ENCODE measurements at places on chromosomes 6 and 20. TPM values are rescaled to one million over a fixed set of nuclear protein-coding genes. Genes with fewer than 3 reads are reported as not detected.

Gene RAB32
- total RNA-seq: 28.5 TPM

Gene SCRT2
- total RNA-seq: not detected

Gene SEL1L2
- total RNA-seq: not detected

Gene CDSN
- total RNA-seq: not detected

Gene NHSL1
- 10.8 TPM for total RNA-seq

Gene RTN4IP1
- total RNA-seq: 2.4 TPM

Gene LGSN
- not detected for total RNA-seq

Gene PPP1R3G
- total RNA-seq: 2.6 TPM

Gene GMPR
- total RNA-seq: 4.4 TPM

Gene RUNX2
- total RNA-seq: 4.4 TPM

Gene OXT
- total RNA-seq: not detected

Gene SNX9
- 74.4 TPM for total RNA-seq

Gene ULBP2
- 1.8 TPM for total RNA-seq

Gene BMP6
- 8.8 TPM for total RNA-seq

Gene CAGE1
- not detected for total RNA-seq

Gene HSPA12B
- 1.1 TPM for total RNA-seq
